Thymus (tissue), 14 donors: ENCODE measurements at places on chromosomes 2 and 18. TPM values are rescaled to one million over a fixed set of nuclear protein-coding genes. Genes with fewer than 3 reads are reported as not detected.

- DNase-seq, result no peak
Measured at GRCh38 chr2:82913566-82913965, 1545.5 kb downstream of the SUCLG1 start.

DNA sequence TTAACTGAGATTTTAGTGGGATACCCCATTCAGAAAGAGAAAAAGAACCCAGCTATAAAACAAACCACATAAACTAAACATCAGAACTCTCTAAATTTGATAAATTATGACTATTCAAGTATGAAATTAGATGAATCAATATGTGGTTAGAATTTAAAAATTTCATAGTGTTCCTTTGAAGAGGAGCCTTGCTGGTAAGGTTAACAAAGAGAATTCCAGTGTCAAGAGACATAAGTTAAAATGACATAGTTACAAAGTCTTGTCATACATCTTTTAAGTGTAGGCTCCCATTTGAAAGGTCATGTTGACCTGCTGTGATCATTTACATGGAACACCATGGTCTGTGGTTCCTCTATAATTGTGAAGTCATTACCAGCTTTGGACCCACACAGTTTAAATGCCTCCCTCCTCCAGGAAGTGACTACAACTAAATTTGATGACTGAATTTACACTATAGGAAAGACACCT, 231.6 kb upstream of the ETAA1 start:
- no peak for DNase-seq

DNA sequence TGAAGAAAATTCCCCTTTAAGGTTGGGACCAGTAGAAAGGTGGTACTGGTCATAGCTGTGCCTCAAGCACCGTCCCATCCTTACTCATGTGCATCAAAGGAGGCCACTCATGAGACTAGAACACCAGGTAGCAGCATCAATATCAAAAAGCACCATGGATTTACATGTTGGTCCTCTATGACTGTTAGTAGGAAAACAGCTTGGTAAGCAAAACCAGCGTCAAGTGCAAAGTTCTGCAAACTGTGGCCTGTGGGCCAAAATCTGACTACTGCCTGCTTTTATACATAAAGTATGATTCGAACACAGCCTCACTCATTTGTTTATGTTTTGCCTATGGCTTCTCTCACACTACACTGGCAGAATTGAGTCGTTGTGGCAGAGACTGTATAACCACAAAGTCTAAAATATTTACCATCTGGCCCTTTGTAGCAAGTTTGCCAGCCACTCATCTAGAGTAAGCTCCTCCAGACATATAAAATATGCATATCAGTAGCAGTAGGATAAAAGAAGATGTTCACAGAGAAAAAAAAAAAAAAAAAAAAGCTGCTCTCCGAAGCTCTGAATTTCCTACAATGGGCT, 119.7 kb upstream of the CTNNA2 start:
- DNase-seq, result no peak

DNA sequence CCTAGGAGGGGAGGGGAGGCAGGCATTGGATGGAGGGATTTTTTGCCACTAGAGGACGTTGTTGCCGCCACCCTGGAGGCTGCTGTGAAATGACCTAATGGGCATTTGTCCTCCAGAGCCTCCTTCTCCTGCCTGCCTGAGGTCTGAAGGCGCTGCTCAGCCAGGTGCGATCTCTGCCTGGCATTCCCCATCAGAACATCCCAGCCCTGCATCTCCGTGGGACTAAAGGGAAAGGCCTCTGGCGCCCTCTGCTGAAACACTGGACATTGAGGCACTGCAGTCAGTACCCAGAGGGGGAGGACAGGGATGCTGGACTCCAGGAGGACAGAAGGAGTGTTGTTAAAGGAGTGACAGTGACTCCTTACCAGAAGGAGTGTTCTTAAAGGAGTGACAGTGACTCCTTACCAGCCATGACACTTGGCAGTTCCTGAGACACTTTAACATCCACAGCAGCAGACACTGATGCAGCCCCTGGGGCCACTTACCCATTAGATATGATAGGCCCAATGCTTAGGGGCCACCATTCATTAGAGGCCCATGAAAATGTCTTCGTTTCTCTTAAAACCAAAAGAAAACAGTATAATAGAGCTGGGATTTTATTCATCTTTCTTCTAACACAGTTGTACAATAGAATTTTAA, 17.0 kb downstream of the THNSL2 start:
- DNase-seq, result no peak

DNA sequence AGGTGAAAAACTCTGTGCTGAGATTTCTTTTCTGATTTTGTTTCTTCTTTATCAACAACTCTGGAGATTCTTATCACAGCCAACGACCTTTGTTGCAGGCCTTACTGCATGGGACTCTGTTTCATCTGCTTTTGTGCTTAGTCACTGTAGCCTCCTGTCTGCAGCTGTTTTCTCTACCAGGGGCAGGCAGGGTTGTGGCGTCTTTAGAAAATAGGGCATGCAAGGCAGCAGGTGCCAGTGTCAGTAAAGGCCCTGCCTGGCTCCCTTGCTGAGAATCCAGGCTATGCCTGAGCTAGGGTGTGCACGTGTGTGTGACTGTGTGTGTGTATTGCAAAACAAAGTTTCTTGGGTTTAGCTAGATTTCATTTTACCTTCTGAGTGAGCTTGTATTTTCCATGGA, 14.6 kb upstream of the SLC9A2 start:
- DNase-seq, result peak; percentile 71

GRCh38 chr18:27687351-27687979, 489.5 kb downstream of the CDH2 start:
- DNase-seq, result no peak

- DNase-seq, result no peak
Measured at GRCh38 chr2:124563426-124563825, 538.3 kb downstream of the CNTNAP5 start.

Gene FOSL2
- total RNA-seq, result 6.0 TPM

Gene NBEAL1
- 6.2 TPM for total RNA-seq

Gene DSEL
- 3.0 TPM for total RNA-seq
